ENCODE measurements at places on chromosomes 6 and 20. TPM values are rescaled to one million over a fixed set of nuclear protein-coding genes. Genes with fewer than 3 reads are reported as not detected.

Gene ZNF512B
- total RNA-seq = 9.7 TPM

Gene EDN3
- 0.10 TPM for total RNA-seq

Gene ADGB
- not detected for total RNA-seq

Gene GRM1
- 0.08 TPM for total RNA-seq

Gene FLOT1
- total RNA-seq = 97.3 TPM

Gene ARG1
- total RNA-seq = not detected

Gene MDFI
- 0.86 TPM for total RNA-seq

Gene CTCFL
- not detected for total RNA-seq

Gene MUCL3
- not detected for total RNA-seq

Gene CENPB
- total RNA-seq = 116 TPM

Gene SLC35D3
- total RNA-seq = 0.07 TPM

Gene PRRT1
- total RNA-seq = 0.71 TPM

Gene KCNK15
- 0.62 TPM for total RNA-seq

Gene RUNX2
- total RNA-seq = 0.81 TPM

Gene IL17F
- total RNA-seq = not detected

Gene FAM209A
- 0.59 TPM for total RNA-seq

Gene CPNE5
- total RNA-seq = 0.11 TPM

Gene HLA-DMA
- 2.4 TPM for total RNA-seq

Gene SLC35B3
- 6.5 TPM for total RNA-seq

Gene APOBEC2
- not detected for total RNA-seq

Gene SGK2
- total RNA-seq = 5.6 TPM

Gene FNDC1
- 0.07 TPM for total RNA-seq

Gene PLEKHG1
- 0.40 TPM for total RNA-seq

Gene HEY2
- not detected for total RNA-seq

Gene CASS4
- total RNA-seq = 0.09 TPM

Gene FLRT3
- 2.0 TPM for total RNA-seq

Gene OXT
- not detected for total RNA-seq

Gene SMPD2
- total RNA-seq = 14.6 TPM

Gene PPIL6
- total RNA-seq = 2.4 TPM

Gene TMEM244
- total RNA-seq = not detected

Gene ARMH2
- not detected for total RNA-seq

Gene PLA2G7
- total RNA-seq = not detected

Gene OSBPL2
- total RNA-seq = 17.8 TPM

Gene CST1
- 2.0 TPM for total RNA-seq

Gene CLPSL1
- not detected for total RNA-seq

Gene EYS
- not detected for total RNA-seq

Gene ZNF391
- 0.25 TPM for total RNA-seq

Gene HMGCLL1
- 0.16 TPM for total RNA-seq

Gene PSORS1C2
- total RNA-seq = not detected

Gene DDX43
- total RNA-seq = not detected

Gene MUC21
- not detected for total RNA-seq

Gene PM20D2
- total RNA-seq = 11.6 TPM

Gene ECT2L
- total RNA-seq = not detected

Gene FNDC11
- 0.09 TPM for total RNA-seq

Gene ENPP5
- total RNA-seq = not detected

Gene FYN
- 4.2 TPM for total RNA-seq

Gene ASIP
- total RNA-seq = not detected

Gene OPN5
- not detected for total RNA-seq

Gene GLP1R
- not detected for total RNA-seq

Gene KCNK5
- 1.1 TPM for total RNA-seq

Gene GMEB2
- 10.5 TPM for total RNA-seq

Gene PRDM13
- 1.1 TPM for total RNA-seq

Data from A549 treated with CpdA at 1 μM for 4 hours (cell line).